ENCODE measurements at places on chromosomes 2 and 18. TPM values are rescaled to one million over a fixed set of nuclear protein-coding genes. Genes with fewer than 3 reads are reported as not detected.

Gene KCNS3
- 1.6 TPM for total RNA-seq

Gene PASK
- total RNA-seq, result 15.1 TPM

Gene CENPA
- total RNA-seq, result 1.2 TPM

Gene ERBB4
- 75.0 TPM for total RNA-seq

Gene GCG
- total RNA-seq, result 0.41 TPM

Gene CCDC74A
- 4.5 TPM for total RNA-seq

Gene HOXD10
- not detected for total RNA-seq

Gene NEU4
- 1.6 TPM for total RNA-seq

Gene LIMS3
- total RNA-seq, result 0.82 TPM

Gene LHCGR
- total RNA-seq, result under 0.01 TPM

Gene WDCP
- total RNA-seq, result 27.3 TPM

Gene LIMS4
- 0.41 TPM for total RNA-seq

Gene THUMPD2
- 11.8 TPM for total RNA-seq

Gene PRSS56
- under 0.01 TPM for total RNA-seq

Gene CYP1B1
- total RNA-seq, result 7.3 TPM

DNA sequence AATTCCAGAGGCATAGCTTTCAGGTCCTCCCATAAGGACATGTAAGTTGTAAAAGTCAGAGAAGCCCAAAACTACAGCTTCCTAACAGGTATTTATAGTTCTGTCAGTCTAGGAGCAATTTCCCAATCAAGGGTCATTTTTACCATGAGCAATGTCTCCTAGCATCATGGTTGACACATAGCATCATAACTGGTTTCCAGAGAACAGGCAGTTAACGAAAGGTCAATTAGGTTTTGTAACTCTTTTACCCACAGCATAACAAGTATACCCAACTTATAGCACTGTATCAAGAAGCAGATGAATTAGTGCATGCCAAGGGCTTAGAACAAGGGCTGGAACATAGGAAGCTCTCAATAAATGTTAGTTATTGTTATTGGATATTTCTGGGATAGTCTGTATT is 110.1 kb downstream of the MREG start:
- DNase-seq, result no peak

GRCh38 chr2:140851258-140851981 is 1279.4 kb downstream of the LRP1B start:
- no peak for DNase-seq

DNA sequence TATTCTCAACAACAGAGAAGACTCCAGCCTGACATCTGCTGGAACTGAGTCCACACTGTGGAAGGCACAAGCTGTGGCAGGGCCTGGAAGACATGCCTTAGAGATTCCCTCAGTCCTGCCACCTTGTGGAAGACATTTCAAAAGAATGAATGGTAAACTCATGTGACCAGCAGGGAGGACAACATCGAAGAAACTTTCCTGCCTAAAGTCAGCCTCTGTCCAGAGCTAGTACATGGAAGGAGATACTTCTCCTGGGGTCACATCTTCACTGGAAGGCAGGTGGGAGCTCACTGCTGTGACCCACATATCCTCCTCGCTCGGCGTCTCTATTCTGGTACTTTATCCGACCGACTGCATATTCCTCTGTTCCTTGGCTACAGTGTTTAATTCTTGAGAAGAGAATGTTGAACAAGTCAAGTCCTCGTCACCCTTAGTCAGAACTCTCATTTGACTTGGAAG is 59.5 kb downstream of the PUM2 start:
- peak; percentile 42 for DNase-seq

DNA sequence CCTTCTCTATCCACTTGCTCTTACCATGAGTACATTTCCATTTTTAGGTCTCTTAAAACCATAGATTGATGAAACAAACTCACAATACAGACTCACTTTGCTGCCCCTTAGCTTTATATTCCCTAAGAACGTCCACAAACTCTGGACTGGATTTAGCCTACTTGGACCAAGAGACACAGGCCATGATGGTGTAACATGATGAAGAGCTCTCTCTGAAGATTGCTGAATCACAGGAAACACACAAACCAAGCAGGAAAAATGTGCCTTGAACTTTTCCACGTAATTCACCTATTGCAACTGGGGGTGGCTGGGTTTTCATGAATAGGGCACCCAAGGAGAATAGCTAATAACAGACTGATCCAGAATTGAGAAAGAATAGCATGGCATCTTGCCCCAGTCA is 201.7 kb upstream of the RBBP8 start:
- no peak for DNase-seq

DNA sequence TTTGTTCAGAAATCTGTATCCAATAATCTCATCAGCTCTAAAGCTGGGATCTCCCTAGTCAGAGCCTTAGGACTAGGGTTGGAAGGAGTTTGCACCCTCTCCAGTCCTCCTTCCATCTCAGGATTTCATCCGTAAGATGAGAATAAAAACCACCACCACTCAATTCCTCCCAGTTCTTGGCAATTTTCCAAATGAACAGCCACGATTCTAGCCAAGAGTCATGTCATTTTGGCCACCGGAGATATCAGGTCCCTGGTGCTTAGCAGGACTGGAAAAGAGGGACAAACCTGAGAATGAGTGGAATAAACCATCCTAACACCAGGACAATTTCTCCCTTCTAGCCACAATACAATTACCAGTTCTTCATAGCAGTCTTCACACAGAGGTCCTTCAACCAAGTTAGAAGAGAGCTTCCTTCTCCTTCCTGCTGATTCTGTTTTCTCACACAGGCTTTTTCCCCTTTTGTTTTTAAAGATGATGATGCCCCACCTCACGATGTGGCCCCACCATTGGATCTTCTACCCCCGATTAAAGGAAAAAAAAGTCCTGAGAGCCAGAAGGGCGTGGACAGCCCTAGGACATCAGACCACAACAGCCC is 36.2 kb downstream of the KIAA2012 start:
- DNase-seq, result no peak

GRCh38 chr2:173673640-173674039 is 291.5 kb downstream of the SP3 start:
- no peak for DNase-seq

DNA sequence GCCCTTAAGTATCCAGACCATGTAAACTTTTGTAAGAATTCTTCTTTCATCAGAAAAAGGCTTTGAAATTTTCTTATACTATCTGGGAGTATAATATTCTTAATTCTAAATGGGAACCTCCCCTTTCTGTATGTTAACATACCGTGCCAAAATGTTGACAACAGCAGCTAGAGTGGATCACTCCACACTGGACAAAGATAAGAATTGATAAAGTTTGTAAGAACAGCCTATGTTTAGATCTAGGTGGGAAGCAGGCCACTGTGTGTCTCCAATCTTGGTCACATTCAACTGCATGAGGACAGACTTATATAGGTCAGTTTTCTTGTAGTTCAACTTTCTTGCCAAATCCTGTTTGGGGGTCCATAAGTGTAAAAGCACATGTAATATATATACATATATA is 235.7 kb downstream of the RPIA start:
- no peak for DNase-seq

- DNase-seq, result no peak
These were observed 65.8 kb downstream of the RBMS1 start for GRCh38 chr2:160427629-160428404.

DNA sequence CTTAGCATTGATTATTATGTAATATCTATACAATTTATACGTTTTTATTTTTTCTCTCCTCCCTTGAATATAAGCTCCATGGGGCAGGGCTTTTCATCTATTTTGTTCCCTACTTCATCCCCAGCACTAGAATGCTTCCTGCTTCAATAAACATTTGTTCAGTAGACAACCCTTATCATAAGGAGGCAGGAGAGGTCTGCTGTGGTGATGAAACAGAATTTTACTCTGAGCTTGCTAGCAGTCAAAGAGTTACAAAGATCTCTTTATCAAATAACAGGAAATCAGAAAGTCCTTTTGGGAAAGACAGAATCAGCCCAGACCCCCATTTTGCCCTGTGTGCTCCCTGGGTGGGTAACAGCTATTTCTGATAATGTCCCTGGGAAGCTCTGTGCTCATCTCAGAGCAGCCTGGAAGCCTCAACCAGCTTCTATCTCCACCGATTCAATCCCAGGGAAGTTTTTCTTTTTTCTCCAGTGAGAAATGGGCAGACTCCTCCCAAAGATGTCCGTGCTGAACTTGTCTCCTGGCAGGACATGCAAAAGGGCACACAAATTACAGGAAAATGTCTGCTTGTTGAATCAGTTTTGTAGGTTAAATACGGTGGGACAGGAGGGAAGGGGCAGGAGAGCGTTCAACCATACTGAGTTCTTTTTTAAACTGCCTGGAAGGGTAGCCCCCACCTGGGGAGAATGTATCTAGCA is 84.7 kb upstream of the PKDCC start:
- DNase-seq, result no peak

DNA sequence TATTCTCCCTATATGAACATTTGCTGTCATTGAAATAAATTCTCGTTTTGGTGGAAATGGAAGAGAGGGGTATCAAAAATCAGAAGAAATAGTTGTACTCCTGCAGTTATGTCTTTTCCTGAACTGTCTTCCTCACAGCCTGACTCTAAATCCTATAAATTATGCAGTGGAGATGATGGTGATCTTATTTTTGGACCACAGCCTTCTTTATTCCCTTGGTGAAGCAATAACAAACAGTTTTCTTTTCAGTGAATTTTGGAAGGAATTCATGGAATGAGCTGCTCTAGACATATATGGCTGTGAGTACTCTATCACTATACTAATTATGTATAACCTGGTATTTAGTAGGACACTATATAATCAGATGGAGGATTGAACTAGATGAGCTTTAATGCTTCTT is 1.7 kb upstream of the SLC25A12 start:
- DNase-seq, result no peak

GRCh38 chr18:51196811-51197660 is 445 bp downstream of the MEX3C start:
- no peak for DNase-seq

DNA sequence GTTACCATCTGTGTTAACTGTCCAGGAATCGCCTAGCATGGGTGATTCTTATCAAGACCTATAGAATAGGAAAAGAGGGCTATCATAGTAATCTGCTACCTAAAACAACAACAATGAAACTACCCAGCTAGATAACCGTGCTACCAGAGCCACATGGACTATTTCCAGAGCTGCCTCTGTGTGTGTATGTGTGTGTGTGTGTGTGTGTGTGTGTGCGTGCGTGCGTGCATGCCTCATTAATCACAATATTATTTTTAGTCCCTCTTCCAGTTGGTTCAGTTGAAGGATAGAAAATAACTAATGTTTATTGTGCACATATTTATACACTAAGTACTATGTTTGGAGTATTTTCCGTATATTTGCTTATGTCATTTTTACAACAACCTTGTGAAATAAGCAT is 201.1 kb downstream of the SP3 start:
- DNase-seq, result no peak

DNA sequence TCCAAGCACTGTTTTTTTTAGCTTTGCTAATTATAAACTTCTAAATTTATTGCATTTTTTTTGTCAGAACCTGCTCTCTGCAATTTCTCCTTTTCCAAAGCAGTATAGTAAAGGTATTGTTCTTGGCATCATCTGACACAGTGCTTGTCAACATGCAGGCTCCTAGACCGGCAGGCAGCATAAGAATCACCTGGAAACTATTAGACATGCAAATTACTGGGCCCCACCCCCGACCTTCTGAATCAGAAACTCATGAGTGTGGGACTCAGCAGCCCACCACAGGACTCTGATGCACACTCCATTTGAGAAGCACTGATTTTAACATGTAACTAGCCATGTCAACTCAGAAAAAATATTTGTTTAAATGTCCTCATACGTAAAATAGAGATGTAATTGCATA is 551.1 kb upstream of the CELF4 start:
- DNase-seq, result no peak

DNA sequence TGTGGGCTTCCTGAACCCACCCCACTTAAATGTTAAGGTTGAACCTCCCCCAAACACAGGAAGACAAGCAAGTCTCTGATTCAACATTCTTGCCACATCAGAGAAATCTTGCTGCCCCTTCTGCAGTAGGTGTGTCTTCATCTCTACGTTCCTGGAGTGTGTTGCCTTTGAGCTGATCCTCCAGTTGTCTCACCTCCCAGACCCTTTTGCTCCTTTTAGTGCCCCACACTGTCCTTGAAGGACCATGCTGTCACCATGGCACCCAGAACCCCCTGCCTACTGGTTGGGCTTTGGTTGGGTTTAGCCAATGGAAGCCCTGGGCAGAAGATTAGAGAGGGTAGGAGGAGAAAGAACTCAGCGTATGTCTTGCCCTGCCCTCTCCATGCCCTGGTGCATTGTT is 10.7 kb downstream of the CAB39 start:
- no peak for DNase-seq

GRCh38 chr2:230798769-230799399 is 65.9 kb upstream of the ITM2C start:
- DNase-seq, result no peak

DNA sequence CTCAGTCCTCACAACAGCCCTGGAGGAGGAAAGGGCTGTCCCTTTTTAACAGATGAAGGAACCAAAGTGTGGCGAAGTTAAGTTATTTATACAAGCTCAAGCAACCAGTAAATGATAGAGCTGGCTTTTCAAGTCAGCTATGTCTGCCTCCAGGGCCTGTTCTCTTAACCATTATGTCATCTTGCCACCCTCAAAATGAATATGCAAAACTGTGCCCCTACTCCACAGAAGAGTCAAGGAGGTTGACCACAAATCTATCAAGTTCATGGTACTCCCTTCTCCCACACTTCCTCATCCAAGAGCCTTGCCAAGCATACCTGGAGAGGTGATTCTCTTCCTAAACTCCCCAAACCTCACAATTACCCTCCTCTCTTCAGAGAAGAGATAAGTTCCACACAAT is 37.3 kb upstream of the CREB1 start:
- no peak for DNase-seq

- no peak for DNase-seq
These were observed 53.5 kb downstream of the RDH14 start for GRCh38 chr2:18506883-18507509.

DNA sequence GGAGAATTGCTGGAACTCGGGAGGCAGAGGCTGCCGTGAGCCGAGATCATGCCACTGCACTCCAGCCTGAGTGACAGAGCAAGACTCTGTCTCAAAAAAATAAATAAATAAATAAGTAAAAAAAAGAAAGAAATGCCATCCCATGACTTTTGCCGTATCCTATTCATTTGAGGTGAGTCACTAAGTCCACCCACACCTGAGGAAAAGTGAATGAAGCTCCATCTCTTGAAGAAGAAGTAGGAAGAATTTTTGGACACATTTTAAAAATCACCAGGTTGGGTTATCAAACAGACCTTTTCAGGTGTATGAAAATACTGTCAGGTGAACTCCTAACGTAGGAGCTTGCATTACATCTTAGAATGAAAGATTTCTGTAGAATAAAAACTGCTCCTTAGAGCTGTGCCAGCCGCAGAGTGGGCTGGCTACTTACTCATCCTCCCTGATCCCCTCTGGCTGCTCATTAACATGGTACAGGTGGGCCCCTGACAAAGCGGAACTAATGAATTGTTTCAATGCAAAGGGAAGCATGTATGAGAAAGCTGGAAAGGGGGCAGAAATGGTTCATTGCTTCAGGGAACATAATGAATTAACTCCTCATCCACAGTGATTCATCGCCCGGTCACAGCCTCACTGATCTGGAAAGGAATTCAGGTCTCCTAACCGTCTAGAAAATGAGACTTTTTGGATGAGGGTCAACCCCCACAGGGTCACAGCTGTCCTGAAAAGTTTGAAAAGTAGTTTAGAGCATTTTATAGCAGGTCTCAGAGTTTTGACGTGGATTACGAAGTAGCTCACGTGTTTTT is 191.4 kb downstream of the SPP2 start:
- no peak for DNase-seq

GRCh38 chr2:25557179-25558036 is 116.0 kb downstream of the DTNB start:
- DNase-seq, result no peak

- no peak for DNase-seq
These were observed 86.8 kb downstream of the GULP1 start for GRCh38 chr2:188378371-188378950.
